Sciatic nerve (tissue), 2 donors: ENCODE measurements at places on chromosomes 5 and 9.

GRCh38 chr5:40334242-40334635 is 345.5 kb upstream of the PTGER4 start:
- no peak for DNase-seq

- peak; percentile 30 for DNase-seq
These were observed 25.5 kb downstream of the PITX1 start for GRCh38 chr5:135008556-135008955.

DNA sequence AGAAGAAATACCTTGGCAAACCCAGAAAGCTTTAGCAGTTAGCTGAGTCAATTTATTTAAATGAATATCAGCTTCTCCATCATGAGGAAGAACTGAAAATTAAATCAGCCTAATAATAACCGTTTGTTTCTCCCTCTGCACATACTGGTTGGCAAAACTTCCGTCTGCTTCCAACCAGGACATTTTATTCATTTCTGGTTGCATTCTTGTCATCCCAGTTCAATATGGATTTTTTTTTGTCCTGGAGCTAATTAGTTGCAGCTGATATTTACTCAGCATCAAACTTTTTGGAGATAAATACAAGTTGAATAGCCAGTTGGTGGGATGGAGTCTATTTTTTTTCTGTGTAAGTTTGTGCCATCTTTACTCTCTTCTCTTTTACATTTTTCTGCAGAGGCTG is 126.5 kb upstream of the GDNF start:
- no peak for DNase-seq

DNA sequence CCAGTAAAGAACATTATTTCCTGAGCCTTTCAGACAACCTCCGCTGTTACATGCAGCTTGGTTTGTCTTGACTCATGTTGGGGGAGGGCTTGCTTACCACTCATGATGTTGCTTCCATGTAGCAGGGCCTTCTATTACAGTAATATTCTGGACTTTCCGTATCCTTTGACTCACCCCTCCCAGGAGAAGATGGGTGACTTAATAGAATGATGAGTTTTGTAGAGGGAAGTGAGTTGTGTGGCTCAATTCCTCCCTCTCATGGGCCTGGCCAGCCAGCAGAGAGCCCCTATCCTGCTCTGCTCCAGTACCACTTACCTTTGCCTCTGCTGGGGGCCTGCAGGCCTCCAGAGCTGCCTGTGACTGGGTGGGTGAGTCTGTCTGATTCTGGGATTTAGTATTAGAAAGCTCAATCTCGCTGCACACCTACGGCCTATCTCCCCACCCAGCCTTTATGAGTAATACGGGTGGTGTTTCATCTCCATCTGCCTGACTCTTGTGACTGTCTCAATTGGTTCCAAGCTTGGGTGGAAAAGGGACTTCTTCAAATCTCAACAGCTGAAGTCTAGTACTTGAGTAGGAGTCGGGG is 52.6 kb upstream of the KLF9 start:
- no peak for DNase-seq

DNA sequence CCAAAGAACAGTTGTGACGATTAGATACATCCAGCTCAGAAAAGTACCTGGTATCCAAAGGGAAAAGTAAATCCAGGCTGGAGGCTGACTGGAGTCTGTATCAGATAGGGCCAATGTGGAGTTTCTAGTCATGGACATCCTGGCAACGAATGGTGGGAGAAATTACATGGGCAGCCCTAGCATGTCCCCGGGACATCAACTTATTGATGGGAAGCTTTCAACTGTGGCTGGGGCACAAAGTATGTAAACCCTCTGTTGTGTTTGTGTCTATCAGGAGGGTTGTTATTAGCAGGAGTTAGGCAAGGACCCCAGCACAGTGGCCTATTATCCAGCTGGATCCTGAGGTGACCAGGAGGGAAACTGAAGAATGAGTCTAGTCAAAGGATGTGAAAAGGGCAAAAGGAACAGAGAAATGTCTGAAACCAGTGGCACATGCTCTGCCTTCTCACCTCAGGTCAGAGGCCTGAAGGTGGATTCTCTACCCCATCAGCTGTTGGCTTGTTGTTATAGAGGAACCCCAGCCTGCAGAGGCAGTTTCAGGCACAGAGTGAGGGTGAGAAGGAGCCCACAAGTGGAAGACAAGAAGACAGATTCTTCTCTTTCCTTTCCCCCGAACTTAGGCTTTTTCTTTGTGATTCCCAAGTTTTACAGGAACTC is 19.9 kb downstream of the IFNW1 start:
- no peak for DNase-seq

GRCh38 chr5:137016783-137017324 is 482.3 kb downstream of the SPOCK1 start:
- no peak for DNase-seq

DNA sequence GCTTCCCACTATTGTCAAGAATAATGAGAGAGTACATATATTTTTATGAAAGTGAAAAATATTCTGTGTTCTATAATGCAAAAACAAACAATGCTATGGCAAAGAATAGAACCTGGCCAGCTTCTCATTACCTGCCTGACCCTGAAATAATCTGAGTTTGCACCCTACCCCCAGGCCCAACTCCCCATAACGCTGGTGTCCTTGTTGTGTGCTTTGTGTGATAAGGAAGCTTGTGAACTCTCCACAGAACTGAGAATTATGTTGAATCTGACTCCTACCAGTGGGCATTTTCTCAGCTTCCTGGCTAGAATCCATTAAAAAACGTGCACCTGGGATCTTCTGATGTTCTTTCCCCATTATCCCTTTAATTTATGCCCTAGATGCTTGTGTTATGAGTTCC is 178.0 kb upstream of the GNA14 start:
- DNase-seq = no peak

DNA sequence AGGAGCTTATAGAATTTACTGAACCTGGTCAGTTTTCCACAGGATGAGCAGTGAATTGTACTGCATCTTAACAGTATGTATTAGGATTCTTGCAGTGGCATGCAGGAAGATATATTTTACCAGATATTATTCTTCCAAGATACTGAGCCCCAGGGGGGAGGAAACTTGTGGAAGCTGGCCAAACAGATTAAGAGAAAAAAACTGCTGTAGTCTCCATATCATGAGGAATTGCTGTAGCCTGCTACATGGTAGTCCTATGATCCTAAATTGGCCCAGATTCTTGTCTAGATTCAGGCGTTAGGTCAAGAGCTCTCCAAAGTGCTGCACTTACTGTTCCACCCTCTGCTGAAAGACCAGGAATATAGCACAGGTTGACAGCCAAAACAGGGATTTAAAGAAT is 275.5 kb upstream of the TAS2R1 start:
- DNase-seq = no peak

- DNase-seq = no peak
These were observed 101.8 kb downstream of the CDK5RAP2 start for GRCh38 chr9:120478208-120478607.

GRCh38 chr5:14168793-14169262 is 25.7 kb downstream of the TRIO start:
- DNase-seq = no peak

DNA sequence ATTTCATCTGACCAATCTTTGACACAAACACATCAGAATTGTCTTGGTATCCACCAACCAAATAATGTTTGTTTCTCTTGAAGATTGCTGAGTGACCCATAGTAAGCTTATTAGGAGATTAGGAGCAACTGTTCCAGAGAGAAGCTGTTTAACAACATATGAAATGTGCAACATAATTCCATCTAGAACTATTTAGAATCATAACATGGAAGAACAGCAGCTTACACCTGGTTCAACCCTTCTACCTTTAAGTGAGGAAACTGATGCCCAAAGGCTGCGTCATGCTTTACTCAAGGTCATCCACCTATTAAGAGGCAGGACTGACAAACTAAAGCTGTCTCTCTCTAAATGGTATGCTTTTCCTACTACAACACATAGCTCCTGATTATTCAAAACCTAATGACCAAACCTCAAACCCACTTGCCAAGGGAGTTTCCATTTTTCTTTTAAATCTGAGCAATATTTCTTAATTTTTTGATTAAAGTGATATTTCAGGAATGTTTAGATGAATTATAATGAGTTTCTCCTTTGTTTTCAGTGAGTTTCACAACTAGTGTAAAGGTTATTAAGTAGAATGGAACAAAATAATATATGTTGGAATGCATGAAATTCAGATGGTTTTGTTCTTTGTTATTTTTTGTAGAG is 545.9 kb downstream of the RAB3C start:
- DNase-seq = no peak

DNA sequence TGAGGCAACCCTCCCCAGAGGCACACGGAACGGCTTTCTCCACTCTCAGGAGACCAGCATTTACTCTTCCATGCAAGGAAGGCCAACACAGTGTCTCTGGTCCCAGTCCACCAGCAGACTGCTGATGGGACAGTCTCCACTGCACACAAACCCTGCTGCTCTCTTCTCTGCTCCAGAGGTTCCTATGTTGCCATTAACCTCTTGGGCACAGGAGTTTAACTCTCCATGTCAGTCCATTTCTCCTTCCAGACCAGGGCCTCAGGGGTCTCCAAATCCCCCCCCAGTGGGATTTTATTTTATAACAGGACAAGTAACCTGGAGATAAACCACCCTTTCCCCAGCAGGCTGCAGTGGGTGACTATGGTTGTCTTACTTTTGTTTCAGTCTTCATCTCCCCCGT is 452.5 kb downstream of the GADD45G start:
- no peak for DNase-seq
